Right cardiac atrium (tissue), 5 donors: ENCODE measurements at places on chromosomes 7 and 10.

DNA sequence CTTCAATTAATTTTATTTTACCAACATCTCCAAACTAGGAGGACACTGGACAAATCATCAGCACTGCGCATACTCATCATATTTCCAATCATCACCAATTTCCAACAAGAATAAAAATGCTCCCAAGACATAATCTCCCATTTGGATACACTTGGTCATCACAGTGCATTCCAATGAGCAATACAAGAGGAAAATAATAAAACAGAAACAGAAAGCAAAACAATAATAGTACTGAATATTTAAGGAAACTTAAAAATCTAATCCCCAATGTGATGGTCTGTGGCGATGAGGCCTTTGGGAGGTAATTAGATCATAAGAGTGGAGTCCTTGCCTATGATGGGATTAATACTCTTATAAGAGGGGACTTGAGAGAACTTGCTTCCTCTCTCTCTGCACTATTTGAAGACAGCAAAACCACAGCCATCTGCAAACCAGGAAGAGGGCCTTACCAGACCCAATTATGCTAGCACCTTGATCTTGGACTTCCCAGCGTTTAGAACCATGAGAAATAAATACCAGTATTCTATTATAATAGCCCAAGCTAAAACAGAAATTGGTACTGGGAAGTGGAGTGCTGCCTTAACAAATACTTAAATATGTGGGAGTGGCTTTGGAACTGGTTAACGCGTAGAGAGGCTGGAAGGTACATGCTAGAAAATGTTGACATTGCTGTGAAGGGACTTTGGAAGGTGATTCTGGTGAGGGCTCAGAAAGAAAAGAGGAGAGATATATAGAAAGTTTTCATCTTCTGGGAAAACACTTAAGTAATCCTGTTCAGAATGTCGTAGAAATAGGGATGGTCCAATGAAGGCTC lies 91.5 kb downstream of the JAZF1 start:
- no peak for DNase-seq

DNA sequence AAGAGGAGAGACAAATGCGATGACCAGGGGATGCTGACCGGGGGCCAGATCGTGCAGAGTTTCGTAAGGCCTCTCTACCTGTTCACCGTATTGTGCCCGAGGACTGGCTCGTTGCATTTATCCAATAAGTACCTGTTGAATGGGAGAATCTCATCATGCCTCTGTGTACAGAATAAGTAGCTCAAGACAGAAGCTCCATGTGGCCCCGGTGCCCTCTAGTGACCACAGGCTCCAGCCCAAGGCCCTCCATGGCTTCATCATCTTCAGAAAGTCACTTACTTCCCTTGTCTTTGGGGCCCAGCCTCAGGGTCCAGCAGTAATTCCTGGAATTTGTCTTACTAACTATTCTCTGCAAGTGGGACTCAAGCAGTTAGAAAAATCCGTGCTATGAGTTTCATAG lies 151.0 kb downstream of the CHN2 start:
- peak; percentile 76 for DNase-seq

- DNase-seq = peak; percentile 44
These were observed 10.2 kb downstream of the ALKBH4 start for GRCh38 chr7:102454468-102454867.

DNA sequence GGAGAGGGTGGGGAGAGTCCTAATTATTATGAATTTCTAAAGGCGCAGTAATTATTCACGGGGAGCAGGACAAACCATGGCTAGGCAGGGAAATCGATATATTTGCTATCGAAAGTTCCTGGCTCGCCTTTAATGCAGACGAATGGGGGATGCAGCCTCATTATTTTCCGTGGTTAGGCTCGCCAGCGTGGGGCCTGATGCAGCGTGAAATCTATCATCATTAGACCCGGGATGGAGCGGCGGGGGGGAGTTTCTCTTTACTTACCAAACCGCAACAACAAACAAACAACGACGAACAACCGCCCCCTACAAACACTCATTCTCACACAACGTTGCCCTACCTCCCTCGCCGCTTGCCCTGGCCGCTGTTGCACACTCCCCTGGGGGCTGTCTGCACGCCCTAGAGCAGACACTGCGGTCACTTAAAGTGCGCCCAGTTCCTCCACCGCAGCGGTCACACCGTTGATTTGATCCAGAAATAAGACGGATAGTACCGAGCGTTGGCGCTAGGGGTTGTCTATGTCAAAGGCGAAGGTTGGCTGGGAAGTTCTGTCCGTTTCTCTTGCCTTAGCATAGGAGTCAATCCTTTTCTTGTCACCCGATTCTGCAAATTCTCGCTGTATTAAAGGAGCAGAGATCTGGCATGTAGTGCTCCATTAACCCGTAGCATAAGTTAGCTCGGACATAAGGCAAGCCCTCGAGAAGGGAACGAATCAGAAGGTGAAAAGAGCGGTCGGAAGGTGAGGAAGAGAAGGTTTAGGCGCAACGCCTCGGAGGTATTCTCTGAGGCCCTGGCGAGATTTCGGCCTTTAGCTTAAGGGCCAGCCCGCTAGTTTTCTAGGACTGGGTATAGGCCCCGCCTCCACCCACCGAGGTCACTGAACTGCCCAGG lies 10.4 kb downstream of the NXPH1 start:
- DNase-seq = no peak

- no peak for DNase-seq
These were observed 256.8 kb downstream of the CELF2 start for GRCh38 chr10:11274452-11274851.

DNA sequence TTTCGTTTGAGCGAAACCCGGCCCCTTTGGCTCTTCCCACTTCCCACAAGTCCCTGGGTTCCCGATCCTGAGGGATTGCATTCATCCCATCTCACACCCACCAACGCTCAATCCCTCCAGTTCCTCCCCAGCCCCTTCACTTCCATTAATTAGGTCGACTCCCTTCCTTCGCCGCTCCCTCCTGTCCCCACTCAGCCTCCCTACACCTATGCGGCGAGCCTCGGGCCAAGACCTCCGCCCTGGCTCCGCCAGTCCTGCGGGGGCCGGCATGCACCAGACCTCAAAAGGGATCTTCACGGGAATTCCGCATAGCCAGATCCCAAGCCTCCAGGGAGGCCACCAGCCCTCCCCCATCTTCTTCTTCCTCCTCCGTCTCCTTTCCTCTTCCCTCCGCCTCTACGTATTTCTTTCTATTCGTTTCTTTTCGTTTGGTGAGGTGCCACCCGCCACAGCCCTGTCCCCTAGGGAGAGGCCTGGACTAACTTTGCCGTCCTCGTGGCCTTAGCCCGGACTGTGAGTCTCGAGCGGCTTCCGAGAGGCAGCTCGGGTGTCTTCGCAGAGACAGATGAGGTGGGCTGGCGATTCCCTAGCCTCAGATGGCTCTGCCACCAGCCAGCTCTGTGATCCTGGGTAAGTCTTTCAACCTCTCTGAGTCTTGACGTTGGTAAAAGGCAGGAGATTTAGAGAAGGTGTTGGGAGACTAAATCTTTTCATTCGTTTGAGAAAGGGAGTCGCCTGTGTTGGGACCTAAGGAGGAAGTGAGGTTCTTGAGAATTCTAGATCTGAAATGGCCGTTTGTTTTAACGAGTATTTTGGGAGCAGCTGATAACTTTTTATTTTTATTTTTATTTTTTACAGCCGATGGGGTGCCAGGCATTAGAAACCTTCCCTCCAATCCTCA lies 8.1 kb upstream of the LBX1 start:
- no peak for DNase-seq

DNA sequence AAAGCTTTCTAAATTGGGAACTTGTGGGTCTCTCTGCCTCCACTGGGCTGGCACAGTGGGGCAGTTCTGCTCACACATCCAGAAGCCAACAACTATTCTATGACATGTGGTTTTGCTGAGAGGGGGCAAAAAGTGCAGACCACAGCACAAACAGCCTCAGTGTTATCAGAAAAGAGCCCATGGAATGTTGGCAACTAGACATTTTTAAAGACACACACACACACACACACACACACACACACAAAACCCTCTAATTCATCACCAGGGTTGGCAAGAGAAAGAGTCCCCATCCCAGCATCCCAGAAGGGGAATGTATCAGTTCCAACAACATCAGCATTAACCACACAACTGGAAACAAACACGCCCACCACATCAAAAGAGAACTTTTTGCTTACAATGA lies 117.1 kb downstream of the FGFR2 start:
- no peak for DNase-seq

DNA sequence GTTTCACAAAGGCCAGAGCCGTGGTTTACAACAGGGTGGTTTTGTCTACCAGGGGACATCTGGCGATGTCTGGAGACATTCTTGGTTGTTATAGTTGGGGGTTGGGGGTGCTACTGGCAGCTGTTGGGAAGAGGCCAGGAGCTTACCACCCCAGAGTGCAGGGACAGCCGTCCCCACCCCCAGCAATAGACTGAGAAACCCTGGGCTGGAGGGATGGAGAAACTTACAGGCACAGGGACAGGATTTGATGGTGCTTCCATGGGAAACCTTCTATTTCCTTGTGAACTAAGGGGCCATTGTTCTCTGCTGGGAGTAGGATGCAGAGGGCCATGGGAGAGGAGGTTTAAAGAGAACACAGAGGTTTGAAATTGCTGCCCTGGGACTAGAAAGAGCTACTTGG lies 10.9 kb downstream of the ADCK2 start:
- DNase-seq = peak; percentile 22

GRCh38 chr10:49081547-49082275 lies 33.6 kb downstream of the VSTM4 start:
- peak; percentile 81 for DNase-seq

GRCh38 chr10:106711313-106711906 lies 453.1 kb downstream of the SORCS1 start:
- peak; percentile 28 for DNase-seq

- no peak for DNase-seq
These were observed 94.8 kb downstream of the SVIL start for GRCh38 chr10:29540016-29540415.

DNA sequence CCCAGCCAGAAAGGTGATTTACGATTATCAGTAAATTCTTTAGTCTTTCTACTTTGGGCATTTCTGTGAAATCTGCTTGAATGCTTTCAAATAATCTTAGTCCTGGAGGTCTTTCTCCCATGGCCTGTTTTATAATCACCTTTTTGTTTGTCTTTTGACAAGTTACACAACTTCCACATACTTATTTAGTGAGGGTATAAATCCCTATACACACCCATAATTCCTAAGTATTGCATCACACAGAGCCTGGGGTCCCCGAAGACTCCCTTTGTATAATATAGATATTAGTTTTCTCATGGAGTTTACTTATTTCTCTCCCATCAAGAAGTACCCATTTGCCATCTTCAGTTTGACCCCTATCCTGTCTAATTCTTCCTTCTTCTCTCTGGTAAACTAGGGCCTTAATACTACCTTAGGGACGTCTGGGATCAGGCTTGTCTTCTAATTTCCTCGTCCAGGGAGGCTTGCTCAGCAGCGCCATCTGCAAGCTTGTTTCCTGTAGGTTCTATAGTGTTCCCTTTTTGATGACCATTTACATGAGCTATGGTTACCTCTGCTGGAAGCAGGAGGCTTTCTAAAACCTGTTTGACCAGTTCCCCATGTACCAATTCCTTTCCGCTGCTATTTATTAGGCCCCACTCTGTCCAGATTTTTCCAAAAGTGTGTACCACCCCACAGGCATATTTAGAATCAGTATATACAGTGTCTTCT lies 8.1 kb downstream of the DNAH11 start:
- DNase-seq = no peak

DNA sequence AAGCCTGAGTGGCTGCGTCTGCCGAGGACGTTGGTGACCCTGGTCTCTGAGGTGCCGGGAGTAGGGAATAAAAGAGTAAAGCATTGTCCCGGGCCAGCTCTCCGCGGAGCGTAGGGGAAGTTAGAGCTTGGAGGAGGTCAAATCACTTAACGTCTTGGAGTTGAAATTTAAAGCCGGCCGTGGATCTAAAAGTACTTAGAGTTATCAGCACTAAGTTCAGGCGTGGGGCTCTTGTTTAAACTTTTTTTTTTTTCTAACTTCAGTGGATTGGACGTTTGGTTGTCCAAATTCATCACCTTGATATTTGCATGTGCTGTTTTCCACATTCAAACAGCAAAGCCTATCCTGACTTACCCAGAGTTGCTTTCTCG lies 700 bp downstream of the NIPSNAP2 start:
- no peak for DNase-seq

DNA sequence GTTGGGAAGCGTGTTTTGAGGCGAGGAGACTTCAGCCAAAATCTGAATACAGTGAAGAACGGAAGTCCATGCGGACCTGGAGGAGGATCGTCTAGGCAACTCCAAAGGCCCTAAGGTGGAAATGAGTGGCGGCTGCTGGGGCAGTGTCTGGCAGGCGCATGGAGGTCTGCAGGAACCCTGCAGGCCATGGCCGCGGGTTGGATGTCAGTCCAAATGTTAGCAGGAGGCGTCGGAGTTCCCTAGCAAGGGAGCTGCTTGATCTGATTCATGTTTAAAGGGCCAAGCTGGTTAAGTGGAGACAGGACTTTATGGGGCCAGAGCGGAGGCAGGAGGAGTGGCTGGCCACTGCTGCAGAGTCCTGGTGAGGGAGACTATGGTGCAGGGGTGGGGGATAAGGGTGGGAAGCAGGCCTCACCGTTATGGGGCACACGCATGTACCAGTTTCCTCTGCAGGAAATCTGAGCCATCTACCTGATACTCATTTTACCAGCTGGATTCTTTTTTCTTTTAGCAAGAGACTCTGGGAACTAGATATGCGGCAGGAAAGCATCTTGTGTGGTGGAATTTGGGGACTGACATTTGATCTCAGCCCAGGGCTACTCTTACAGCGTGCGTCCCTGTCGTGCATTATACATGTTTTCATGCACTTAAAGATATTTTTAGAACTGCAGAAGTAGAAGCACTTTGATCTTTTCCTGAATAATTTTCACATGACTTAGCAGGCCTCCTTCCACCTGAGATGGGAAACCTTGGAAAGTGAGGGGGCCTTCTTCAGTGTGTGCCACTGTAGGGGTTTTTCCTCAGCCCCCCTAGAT lies 6.6 kb upstream of the REPIN1 start:
- DNase-seq = no peak

- no peak for DNase-seq
These were observed 5.9 kb downstream of the BORCS7 start for GRCh38 chr10:102859911-102860310.

GRCh38 chr10:102660888-102661657 lies 16.8 kb downstream of the TRIM8 start:
- peak; percentile 89 for DNase-seq

- DNase-seq = no peak
These were observed 56.7 kb downstream of the GPAM start for GRCh38 chr10:112126901-112127300.

- no peak for DNase-seq
These were observed 189.9 kb downstream of the HERPUD2 start for GRCh38 chr7:35505066-35505465.

DNA sequence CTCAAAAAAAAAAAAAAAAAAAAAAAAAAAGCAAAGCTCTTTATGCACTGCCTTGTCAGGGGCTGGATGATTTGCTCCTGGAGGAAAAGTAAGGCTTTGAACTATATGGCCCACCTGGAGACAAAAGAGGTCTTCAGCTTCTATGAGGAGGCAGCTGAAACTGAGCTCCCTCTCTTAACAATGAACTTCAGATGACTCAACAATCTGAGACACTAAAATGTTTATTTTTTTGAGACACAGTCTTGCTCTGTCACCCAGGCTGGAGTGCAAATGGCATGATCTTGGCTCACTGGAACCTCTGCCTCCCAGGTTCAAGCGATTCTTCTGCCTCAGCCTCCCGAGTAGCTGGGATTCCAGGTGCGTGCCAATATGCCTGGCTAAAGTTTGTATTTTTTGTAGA lies 36.7 kb downstream of the RAB19 start:
- DNase-seq = no peak

GRCh38 chr7:116734710-116735109 lies 62.7 kb downstream of the MET start:
- DNase-seq = no peak
